NCI-H1417 treated with DMSO at 0.1 percent for 48 hours (cell line): ENCODE measurements at places on chromosomes 7 and 10.
A peak's percentile ranks its signal among the peaks of the same experiment; 100 is the strongest.

DNA sequence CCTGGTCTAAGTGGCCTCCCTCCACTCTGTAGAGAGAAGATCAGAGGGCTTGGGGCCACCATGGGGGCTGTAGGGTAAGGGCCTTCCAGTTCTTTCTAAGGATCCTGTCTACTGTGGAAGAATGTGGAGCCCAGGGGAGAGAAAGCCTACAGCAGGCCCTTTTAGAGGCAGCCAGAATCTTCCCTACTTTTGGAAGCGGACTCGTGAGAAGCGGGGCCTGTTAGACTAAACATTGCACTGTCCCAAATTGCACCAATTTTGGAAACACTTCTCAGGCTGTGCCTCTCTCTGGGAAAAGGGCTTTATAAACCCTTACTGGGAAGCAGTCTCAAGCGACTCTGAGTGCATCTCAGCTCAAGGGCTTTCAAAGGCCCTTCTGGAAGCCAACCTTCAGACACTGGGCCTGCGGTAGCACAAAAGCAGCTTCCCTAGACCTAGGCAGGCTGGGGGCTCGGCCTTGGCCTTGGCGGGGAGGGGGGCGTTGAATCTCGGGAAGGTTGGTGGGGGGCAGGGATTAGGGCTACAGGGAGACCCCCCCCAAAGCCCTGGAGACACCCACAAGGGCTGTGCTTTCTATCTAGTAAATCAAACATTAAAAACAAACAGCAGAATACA lies 298.1 kb downstream of the GFRA1 start:
- DNase-seq = no peak

GRCh38 chr10:43880160-43880559 lies 231.5 kb upstream of the ZNF32 start:
- no peak for DNase-seq

- DNase-seq = no peak
Measured at GRCh38 chr7:31343516-31344305, 3.2 kb upstream of the NEUROD6 start.

DNA sequence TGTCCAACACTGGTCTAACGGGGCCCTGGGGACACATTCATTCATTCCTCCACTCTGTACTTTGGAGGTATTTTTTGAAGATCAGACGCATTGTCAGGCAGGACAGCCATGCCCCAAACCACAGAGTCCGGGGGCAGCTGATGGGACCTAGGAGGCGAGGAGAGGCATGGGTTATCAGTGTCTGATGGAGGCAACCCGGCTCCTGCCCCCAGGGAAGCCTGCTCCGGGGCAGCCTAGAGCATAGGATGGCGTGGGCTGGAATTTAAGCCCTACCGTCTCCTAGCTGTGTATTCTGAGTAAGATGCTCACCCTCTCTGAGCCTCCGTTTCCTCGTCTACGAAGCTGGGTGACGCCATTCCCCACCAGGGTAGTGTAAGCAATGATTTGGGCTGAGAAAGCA lies 55.4 kb upstream of the ELN start:
- DNase-seq = no peak

- no peak for DNase-seq
Measured at GRCh38 chr10:123655751-123656150, 10.4 kb upstream of the GPR26 start.

- no peak for DNase-seq
Measured at GRCh38 chr10:121058082-121058481, 206.9 kb downstream of the WDR11 start.

DNA sequence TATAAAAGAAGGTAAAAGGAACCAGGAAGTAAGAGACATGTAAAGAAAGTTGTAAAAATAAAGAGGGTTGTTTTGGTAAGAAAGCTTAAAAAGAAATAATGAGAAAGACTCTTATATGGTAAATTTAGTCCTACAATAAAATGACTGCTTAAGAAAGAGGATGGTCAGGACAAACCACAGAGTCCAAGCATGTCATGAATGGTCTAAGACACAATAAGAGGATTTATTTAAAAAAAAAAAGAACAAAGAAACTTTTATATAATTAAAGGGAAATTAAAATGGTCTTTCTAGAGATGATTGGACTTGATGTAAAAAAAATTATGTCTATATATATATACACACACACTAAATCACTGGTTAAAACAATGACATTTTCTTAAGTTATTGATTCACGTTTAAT lies 18.2 kb downstream of the ATAD1 start:
- no peak for DNase-seq

DNA sequence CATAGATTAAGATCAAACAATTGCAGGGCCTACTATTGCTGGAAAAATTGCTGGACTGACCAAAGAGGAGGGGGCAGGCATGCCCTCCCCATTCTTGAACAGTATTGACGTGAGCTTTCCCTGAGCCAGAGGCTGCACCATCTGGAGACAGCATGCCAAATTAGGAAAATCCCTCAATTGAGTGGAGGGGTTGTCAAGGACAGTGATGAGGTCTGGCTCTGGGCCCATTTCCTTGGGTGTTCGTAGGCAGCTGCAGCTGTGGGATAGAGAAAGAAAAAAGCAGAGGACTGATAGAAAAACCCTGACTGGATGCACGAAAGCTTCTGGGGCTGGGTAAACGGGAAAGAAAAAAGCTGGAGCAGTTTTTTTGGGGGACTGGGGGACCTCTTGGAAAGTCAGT lies 22.8 kb upstream of the ORC5 start:
- no peak for DNase-seq

- no peak for DNase-seq
Measured at GRCh38 chr7:297611-298374, 7.8 kb downstream of the FOXL3 start.

DNA sequence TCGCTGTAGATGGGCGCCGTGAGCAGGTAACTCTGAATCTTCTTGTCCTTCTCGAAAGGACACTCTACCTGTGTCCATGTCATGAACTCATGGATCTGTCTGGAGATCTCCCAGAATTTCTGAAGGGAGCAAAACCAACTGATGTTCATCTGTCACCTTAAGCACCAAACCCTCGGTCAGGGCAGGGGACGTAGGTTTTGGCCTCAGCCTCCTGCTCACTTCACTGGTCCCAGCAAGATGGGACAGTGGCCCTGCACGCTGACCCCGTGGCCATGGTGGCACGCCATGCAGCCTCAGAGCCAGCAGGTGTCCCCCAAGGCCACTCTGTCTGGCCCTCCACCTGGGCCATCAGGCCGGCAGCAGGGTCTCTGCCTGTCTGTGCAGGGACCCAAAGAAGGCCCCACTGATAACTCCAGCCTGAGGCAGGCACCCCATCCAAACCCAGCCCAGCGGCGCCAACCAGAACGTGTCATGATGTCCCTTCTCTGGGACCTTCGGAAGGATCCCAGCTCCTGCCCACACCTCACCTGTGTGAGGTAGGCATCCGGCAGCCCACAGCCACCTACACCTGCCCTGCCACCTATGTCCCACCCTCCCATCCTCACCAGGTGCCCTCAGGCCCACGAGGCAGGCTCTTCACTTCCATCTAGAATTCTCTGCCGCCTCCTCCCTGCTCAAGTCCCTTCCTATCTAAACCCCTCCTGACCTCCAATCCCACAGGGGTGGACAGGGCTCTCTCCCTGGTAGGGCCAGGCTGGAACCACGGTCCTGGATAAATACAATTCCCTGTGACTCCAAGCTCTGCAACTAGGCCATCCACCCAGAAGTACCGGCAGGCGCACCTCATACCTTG lies 59.0 kb downstream of the CSGALNACT2 start:
- DNase-seq = no peak

DNA sequence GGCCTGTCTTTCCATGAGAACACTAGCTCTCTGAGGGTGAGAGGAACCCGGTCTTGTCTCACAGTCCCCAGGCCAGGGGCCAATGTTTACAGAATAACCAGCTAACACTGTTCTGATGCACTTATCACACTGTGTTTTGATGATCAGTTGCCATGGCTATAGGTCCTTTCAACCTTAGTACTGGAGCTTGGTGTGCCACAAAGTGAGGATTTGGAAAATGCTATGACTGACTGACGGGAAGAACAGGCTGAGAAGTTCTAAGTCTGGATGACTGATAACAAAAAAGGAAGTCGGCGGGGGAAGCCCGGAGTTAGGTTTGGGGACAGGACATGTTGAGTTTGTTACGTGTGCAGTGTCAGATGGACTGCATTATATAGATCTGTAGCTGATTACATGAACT lies 141.8 kb downstream of the CTTNBP2 start:
- DNase-seq = no peak

DNA sequence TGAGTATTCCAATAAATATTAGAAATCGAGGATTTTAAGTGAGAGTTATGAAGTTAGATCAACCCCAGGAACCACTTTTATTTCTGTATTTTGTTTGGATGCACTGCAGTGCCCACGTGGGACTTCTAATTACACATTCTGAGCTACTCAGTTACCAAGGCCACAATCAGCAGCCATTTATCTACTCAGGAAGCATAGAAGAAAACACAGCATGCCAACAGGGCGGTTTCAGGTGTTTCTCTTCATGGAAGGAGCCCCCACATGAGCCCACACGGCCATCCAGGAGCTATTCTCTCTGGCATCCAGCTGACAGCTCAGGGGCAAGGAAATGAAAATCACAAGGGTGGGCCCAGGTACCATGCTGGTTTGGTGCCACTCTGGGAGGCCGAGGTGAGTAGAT lies 266.5 kb upstream of the MKLN1 start:
- no peak for DNase-seq

GRCh38 chr10:30527623-30528428 lies 93.8 kb downstream of the MAP3K8 start:
- DNase-seq = no peak

DNA sequence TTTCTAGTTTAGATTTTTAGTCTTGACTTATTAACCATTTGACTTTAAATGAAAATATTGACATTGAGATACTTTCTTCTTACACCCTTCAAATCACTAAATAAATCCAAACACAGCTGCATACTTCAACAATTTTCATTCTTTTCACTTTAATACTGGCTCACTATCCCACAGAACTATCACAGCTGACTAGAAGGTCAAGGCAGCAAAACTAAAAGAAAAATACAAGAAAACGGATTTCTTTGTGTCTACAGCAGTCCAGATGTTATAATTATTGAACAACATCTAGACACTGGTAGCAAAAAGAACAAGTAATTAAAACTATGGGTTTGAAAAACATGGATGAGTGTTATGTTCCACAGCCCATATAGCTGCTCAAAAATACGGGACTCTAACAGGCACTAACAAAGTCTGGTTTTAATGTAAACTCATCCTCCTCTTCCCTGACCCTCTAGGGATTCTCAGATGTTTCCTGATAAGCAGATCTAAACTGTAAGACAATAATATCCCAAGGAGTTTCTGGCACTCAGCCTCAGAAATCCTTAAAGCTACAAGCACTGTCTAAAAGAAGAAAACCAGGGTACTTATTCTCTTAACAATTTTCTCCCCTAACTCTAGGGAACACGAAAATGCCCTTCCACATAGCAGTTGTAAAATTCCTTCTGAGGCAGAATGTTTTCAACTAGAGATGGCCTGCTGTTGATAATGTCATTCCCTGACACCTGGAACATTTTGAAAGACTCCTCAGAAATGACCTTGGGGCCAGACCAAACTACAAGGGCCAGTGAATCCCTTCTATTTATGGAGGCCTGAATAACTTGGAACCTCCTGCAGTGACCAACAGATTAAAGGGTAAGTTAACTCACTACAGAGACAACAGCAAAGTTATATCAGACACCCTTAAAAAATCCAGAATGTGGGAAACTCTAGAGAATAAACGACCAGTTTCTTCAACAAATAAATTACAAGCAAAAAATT lies 12.8 kb downstream of the DNMBP start:
- no peak for DNase-seq

- no peak for DNase-seq
Measured at GRCh38 chr10:119166118-119166500, 595 bp upstream of the SFXN4 start.

- DNase-seq = no peak
Measured at GRCh38 chr10:75841266-75841665, 409.8 kb downstream of the LRMDA start.

- DNase-seq = no peak
Measured at GRCh38 chr10:95171336-95171735, 22.7 kb upstream of the ACSM6 start.

GRCh38 chr10:124534826-124535601 lies 73.4 kb downstream of the LHPP start:
- DNase-seq = no peak

- peak; percentile 75 for DNase-seq
Measured at GRCh38 chr7:30173058-30173897, 38.5 kb downstream of the MTURN start.

DNA sequence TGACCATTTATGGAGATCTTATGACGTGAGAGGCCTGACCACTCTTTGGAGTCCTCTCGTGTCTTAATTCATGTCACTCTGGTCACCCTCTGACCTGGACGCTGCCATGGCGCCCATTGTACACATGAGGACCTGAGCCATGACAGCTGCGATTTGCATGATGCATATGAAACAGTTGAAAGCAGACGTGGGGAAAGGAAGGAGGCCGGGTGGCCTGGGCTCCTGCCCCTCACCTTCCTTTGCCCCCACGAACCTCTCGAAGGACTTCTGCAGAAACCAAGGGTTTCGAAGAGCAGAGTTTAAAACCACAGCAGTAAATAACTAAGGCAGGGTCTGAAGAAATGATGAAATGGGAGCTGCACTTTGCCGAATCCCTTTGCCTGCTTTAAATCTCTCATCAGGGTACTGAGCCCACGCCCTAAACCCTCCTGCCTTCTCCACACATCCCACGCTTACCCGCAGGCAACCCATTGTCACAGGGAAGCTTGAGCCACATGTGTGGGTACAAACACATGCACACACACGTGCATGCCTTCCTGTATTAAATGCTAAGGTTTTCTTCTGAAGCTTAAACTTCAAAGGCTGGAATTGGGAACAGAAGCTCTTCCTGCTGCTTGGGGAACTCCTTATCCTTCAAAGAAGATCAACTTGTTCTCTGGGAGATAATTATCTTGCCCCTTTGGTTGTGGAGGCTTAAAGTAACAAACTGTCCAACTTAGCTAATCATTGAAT lies 11.7 kb upstream of the CALML3 start:
- no peak for DNase-seq

DNA sequence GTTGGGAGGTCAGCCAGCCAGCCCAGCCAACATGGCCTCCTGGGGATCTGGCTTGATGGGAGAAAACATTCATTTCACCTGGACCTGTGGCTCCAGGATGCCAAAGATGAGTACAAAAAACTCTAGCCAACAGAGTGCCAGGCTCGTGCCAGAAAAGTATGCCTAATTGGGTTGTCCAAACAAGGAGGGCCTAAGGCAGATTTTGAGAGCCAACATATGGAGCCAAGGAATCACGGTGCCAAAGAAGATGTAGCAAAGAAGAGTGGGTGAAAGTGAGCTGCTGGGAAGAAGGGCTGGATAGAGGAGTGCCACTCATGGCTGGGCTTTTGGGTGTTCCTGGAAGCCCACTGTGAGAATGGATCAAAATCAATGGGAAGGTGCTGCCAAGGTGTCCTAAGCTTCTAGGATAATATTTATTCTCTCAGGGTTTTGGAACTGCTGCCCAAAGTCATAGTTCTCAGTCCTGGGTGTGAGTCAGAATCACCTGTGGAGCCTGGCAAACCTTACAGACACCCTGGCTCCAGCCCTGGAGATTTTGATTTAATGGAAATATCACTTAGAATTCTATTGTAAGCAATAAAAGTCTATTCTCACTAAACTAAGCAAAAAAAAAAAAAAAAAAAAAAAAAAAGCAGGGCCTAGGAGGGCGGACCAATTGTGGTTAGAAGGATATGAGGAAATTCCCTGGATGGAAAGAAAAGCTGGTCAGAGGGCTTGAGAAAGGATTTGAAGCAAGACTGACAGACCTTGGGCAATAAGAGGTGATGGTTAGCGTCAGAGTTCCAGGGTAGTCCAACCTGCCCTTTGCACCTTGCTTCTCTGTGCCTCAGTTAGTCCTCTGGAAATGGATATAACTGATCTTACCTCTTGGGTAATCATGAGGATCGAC lies 182.2 kb upstream of the PRR15 start:
- no peak for DNase-seq

- DNase-seq = no peak
Measured at GRCh38 chr7:100835903-100836811, 8.8 kb upstream of the EPHB4 start.

- DNase-seq = no peak
Measured at GRCh38 chr10:23779301-23779700, 340.4 kb downstream of the OTUD1 start.
